ENCODE measurements at places on chromosomes 2 and 18.

DNA sequence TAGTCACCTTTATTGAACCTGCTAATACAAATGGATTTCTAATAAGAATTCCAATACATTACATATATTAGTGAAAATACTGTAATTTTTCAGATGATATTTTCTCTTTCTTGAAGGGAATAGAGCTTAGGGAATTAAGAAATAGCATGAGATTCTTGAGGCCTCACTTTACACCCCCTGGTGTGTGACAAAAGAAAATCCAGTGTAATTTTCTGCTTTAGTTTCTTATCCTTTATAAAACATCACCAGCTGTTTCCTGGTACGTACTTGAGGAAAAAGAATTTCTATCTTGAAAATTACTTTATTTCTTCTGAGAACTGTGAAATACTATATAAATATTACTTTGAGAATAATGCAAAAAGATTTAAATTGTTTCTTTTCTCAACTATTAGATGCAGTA, 71.6 kb downstream of the CLIP4 start:
- no peak for DNase-seq

- no peak for DNase-seq
Measured at GRCh38 chr2:146228466-146229058, 1616.3 kb upstream of the ACVR2A start.

GRCh38 chr2:199108056-199108455, 349.7 kb downstream of the SATB2 start:
- DNase-seq, result no peak

GRCh38 chr2:118721817-118722551, 125.5 kb downstream of the EN1 start:
- DNase-seq, result no peak

GRCh38 chr18:78221496-78221895, 758.1 kb upstream of the SALL3 start:
- DNase-seq, result no peak

- no peak for DNase-seq
Measured at GRCh38 chr2:100425107-100425506, 7.6 kb upstream of the CHST10 start.

DNA sequence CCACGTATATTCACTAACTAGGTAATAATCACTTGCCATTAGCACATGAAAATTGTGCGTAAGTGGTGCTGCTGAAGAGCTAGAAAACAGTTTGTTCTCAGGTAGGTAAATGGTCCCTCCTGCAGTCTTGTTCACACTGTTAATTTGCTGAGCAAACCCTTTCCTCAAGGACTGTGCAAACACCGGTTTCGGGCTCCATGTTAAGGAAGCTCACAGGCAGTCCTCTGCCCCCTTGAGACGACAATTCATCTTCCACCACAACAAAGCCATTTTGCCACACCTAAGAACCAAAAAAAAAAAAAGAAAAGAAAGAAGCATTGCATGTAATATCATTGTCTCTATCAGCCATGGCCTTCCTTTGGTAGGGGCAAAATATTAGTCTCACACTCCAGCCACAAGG, 193.9 kb downstream of the BCL11A start:
- DNase-seq, result no peak

DNA sequence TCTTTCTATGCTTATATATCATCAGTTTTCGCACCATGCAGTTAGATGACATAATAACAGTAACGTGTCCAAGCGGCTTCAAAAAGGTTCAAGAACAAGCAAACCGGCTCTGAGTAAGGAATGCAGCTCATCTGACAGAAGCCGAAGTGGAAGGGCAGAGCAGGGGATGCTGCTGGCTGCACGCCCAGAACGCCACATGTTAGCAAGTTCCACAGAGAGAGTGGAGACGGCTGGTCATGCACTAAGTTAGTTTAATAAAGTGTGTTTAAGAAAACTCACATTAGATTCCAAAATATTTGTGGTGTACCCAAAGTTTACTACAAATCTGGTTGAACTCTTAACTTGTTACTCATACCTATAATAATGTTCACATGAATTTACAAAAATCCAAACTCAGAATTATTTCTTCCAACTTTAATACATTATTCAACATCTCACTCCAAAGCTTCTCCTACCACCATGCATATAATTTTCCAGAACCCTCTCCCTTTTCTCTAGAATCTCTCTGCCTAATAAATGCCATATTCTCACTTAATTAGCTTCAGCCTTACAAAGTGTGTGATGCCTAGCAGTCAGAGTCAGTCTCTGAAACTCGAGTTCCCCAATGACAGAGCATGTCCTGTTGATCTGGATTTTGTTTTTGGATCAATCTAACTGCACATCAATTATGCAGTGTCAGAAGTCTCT, 170.0 kb downstream of the DNAH7 start:
- DNase-seq, result no peak

- DNase-seq, result no peak
Measured at GRCh38 chr2:169254774-169255173, 107.6 kb downstream of the LRP2 start.

DNA sequence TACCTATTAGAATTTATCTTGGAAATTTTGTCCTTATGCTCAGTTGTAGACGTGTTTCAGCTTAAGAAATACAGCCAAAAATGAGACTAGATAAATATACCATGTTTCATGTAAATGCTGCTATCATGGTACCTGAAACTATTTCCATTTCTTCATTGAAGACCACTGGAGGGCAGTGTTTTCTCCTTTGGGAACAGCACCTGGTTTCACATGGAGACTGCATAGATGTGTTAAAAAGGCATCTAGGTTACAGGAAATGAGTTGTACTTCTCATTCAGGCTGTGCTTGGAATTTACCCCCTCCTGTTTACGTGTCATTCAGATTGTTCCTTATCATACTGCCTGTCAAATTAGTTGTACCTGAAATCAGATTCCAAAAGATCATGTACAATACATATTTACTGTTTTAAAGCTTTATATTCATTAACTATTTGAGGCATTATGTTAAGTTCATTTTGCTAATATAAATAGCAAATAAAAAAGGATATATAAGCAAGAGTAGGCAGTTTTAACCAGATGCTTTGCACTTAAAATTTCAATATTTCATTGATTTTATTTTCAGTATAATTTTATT, 57.3 kb upstream of the PSMD14 start:
- DNase-seq, result peak; percentile 38

DNA sequence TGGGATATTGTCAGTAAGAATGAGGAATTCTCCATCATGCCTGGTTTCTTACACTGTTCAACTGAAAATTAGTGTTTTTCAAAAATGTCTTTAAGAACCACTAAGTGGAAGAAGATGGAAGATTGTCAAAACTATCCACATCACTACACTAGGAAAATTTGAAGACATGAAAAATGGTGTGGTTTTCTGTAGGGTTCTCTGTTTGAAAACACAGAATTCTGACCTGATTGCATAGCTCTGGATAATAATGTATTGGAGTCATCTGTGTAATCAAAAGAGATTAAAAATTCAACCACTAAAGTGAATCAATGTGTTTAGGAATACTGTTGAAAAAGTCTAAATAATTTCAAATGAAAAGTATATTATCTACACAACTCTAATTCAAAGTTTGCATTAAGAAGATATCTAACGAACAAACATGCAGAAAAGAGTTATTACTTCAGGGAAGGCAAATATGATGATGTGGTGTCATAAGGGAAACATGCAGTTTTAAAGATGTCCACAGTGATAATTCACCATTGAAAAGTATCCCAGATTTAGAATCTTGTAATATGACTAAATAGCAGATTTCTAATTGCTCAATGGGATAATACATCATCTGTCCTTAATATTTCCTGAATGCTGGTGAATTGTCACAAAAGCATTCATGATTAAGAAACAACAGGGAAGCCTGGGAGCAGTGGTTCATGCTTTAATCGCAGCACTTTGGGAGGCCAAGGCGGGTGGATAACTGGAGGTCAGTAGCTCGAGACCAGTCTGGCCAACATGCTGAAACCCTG, 116.9 kb downstream of the ERBB4 start:
- no peak for DNase-seq

DNA sequence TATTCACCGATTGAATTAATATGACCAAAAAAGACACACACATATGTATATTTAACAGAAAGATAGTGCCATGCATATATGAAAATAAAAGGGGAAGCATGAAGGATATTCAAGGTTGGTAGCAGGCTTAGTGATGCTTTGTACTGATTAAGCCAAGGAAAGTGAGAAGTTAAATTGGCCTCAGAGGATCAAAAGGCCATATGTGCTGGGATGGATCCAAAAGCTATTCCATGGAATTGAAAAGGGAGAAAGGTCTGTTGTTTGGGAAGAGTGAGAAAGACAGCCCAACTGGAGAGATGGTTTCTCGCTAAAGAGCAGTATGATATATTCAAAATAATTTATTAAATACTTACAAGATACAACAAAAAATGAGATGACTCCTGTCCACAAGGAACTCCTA, 65.9 kb downstream of the INSIG2 start:
- DNase-seq, result no peak

- no peak for DNase-seq
Measured at GRCh38 chr18:53101536-53102105, 761.6 kb downstream of the DCC start.
